ENCODE measurements at places on chromosomes 6 and 20.

- DNase-seq, result no peak
- no peak overlapping the region for H3K4me3 ChIP-seq
- no peaks in the 10 kb centered on the region for H3K36me3 ChIP-seq
- peaks cover 32% of the 10 kb centered on the region for H3K27me3 ChIP-seq
- peaks cover 19% of the 10 kb centered on the region for H3K4me1 ChIP-seq
Measured at GRCh38 chr6:138655828-138656227, 117.7 kb upstream of the CCDC28A start.

DNA sequence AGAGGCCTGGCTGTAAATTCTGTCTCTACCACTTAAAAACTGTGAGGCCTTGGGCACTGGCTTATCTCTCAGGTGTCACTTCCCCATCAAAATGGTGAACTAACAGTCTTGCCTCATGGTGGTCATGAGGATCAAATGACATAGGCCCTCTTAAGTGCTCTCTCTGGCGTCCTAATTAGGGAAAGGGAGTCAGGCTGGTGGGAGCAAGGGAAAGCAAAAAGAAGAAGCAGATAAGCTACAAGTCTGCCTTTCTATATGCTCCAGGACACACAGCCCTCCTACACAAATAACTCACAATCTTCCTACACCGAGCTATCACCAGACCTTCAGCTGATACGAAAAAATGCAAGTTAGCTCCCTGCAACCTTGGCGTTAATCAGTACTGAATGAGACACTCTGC is 19.5 kb upstream of the SLC22A16 start:
- DNase-seq, result no peak
- H3K27me3 ChIP-seq, result peaks cover 8% of the 10 kb centered on the region
- no peaks in the 10 kb centered on the region for H3K36me3 ChIP-seq
- H3K27ac ChIP-seq, result no peak overlapping the region
- H3K4me3 ChIP-seq, result no peak overlapping the region

DNA sequence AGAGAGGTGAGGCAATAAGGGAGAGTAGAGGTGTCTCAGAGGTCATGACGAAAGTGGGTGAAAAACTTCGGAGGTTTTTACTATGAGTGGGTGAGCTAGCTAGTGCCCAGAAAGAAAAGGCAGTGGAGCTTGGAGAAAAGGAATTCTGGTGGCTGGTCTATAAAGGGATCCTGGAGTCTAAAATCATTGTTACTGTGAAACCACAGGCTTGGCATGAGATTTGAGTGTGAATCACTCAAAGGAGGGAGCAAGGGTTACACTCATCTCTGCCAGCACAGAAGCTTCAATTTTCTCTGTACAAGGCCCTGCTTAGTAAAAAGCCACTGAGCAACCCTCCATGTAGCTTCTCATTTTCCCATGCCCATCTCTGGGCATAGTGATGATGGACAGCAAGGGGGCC is 47.5 kb downstream of the CD83 start:
- H3K4me3 ChIP-seq, result no peak overlapping the region
- H3K27me3 ChIP-seq, result peaks cover 5% of the 10 kb centered on the region
- DNase-seq, result no peak

DNA sequence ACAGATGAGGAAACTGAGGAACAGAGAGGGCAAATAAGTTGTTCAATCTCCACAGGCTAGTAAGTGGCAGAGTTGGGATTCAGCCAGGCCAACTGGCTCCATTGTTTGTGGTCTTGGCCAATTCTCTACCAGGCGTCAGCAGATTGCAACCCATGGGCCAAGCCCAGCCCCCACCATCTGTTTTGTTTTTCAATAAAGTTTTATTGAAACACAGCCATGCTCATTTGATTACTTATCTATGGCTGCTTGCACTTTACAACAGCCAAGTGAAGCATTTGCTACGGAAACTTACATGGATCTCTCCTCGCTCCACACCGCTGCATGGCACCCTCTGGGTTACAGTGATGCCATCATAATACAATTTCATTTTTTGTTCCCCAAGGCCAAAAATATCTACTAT is 90.8 kb downstream of the ZNF217 start:
- no peaks in the 10 kb centered on the region for H3K27me3 ChIP-seq
- no peaks in the 10 kb centered on the region for H3K36me3 ChIP-seq
- H3K4me3 ChIP-seq, result no peak overlapping the region
- no peak overlapping the region for H3K27ac ChIP-seq
- no peaks in the 10 kb centered on the region for H3K4me1 ChIP-seq

DNA sequence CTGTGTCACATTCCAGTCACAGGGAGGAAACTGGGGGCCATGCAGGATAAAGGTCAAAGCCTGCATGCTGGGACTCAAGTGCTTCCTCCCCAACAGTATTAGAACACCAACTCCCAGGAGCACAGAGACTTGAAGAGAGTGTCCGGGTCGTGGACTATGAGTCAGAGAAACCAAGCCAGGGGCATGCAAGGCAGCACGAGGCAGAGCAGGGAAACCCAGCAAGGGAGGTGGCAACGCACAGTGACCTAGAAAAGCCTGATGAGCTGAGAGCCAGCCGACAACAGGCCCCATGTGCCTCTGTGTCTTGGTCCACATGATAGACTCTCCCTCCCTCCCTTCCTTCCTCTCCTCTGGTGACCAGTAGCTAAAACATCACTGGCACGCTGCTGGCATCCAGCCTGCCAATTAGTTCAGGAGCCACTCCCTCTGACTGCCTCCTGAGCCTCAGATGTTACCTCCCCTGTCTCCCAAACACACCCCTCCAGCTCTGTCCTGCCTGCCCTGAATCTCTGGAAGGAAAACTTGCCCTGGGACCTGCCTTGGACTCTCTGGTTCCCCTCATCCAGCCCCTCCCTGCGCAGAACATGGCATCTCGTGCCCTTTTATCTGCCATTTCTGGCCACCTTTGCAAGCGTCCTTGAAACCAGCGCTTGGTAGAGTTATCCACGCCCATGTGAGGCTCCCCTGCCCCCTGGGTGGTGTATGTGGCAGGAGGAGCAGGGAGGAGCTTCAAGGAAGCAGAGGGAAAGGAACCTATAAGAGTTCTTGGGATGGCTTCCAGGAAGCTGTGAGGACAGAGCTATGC is 16.2 kb upstream of the RNF39 start:
- peaks cover 71% of the 10 kb centered on the region for H3K27me3 ChIP-seq
- no peak overlapping the region for H3K4me3 ChIP-seq
- H3K36me3 ChIP-seq, result no peaks in the 10 kb centered on the region
- DNase-seq, result no peak
- H3K27ac ChIP-seq, result no peak overlapping the region
- no peaks in the 10 kb centered on the region for H3K4me1 ChIP-seq

- no peaks in the 10 kb centered on the region for H3K4me1 ChIP-seq
- no peak for DNase-seq
- no peaks in the 10 kb centered on the region for H3K36me3 ChIP-seq
- no peak overlapping the region for H3K27ac ChIP-seq
- H3K4me3 ChIP-seq, result no peak overlapping the region
Measured at GRCh38 chr6:64062960-64063683, 427.5 kb downstream of the PHF3 start.

- peaks cover 2% of the 10 kb centered on the region for H3K27me3 ChIP-seq
- peak; percentile 75 for DNase-seq
- H3K36me3 ChIP-seq, result peaks cover 13% of the 10 kb centered on the region
- H3K27ac ChIP-seq, result peak within 1 kb of the TSS; percentile 92
Measured at GRCh38 chr6:27388293-27389197, at the start of gene ZNF391. ZNF391 (plus strand) TSS chr6:27388759; CDS start chr6:27400371, 11,612 bp downstream.

GRCh38 chr6:44217332-44218143 is 812 bp downstream of the MYMX start:
- no peak overlapping the region for H3K4me3 ChIP-seq
- H3K27me3 ChIP-seq, result peaks cover 13% of the 10 kb centered on the region
- no peak overlapping the region for H3K27ac ChIP-seq
- no peak for DNase-seq
- H3K4me1 ChIP-seq, result peaks cover 22% of the 10 kb centered on the region

DNA sequence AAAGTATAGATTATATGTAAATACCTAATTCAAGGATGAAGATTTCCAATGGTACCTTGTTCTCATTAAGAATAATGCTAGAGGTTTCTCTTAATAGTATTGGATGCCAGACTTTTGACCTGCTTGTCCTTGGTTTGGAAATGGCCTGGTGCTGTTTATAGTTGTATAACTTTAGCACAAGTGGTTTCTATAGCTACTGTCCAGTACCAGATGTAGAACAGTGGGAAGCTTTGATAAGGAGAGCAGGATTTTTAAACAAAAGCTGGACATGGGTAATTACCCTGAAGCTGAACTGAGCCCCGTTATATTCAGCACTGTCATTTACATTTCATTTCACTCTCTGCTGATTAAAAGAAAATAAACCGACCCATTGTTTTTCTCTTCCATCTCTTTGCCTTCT is 43.7 kb downstream of the TRMT11 start:
- peaks cover 21% of the 10 kb centered on the region for H3K36me3 ChIP-seq
- no peak overlapping the region for H3K4me3 ChIP-seq
- peaks cover 4% of the 10 kb centered on the region for H3K4me1 ChIP-seq
- H3K27me3 ChIP-seq, result no peaks in the 10 kb centered on the region
- DNase-seq, result no peak

GRCh38 chr6:134680021-134680420 is 269.9 kb downstream of the ALDH8A1 start:
- no peak for DNase-seq
- H3K27ac ChIP-seq, result no peak overlapping the region
- no peaks in the 10 kb centered on the region for H3K27me3 ChIP-seq
- no peak overlapping the region for H3K4me3 ChIP-seq
- no peaks in the 10 kb centered on the region for H3K36me3 ChIP-seq

GRCh38 chr20:16017656-16018055 is 555.6 kb downstream of the KIF16B start:
- no peaks in the 10 kb centered on the region for H3K36me3 ChIP-seq
- H3K4me1 ChIP-seq, result no peaks in the 10 kb centered on the region
- no peak for DNase-seq
- H3K4me3 ChIP-seq, result no peak overlapping the region
- H3K27me3 ChIP-seq, result no peaks in the 10 kb centered on the region

- no peak overlapping the region for H3K27ac ChIP-seq
- no peak overlapping the region for H3K4me3 ChIP-seq
- no peaks in the 10 kb centered on the region for H3K27me3 ChIP-seq
- H3K4me1 ChIP-seq, result no peaks in the 10 kb centered on the region
Measured at GRCh38 chr20:61937146-61937962, 128.3 kb downstream of the TAF4 start.

- peak overlapping the region; percentile 34 for H3K27ac ChIP-seq
- peaks cover 22% of the 10 kb centered on the region for H3K36me3 ChIP-seq
- H3K27me3 ChIP-seq, result no peaks in the 10 kb centered on the region
- DNase-seq, result no peak
- no peak overlapping the region for H3K4me3 ChIP-seq
Measured at GRCh38 chr20:17941826-17942196, 26.8 kb downstream of the SNX5 start.

- H3K4me1 ChIP-seq, result peaks cover 44% of the 10 kb centered on the region
- DNase-seq, result no peak
- H3K36me3 ChIP-seq, result peaks cover 10% of the 10 kb centered on the region
- peak overlapping the region; percentile 82 for H3K27ac ChIP-seq
Measured at GRCh38 chr6:25278261-25278913, 787 bp upstream of the CARMIL1 start.

DNA sequence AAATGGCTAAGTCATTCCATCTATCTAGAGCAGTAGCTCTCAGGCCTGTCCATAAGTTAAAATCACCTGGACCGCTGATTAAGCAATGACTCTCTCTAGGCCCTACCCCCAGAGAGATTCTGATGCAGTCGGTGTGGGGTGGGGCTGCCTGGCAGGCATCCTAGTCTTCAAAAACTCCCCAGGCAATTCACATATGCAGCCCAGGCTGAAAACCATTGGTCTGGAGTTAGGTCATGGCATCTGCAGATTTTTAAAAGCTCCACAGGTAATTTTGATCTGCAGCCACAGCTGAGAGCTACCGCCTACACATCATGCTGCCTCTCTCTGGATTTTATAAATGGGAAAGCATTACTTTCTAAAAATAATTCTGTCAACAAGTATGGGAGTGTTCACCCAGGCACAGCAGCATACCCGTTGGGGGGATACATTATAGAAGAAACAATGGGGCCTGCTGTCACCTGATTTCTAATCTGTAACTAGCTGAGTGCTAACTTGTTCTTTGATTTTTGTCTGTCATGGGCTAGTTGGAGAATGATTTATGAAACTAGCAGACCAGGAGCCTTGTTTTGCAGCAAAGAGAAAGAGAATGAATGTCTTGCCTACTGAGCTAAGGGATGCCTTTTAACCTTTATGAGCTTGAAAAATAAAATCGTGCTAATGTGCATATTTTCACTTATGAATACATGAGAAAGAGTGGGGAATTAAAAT is 44.1 kb upstream of the ATXN1 start:
- peaks cover 17% of the 10 kb centered on the region for H3K4me1 ChIP-seq
- H3K36me3 ChIP-seq, result peaks cover 5% of the 10 kb centered on the region
- no peak overlapping the region for H3K27ac ChIP-seq
- H3K4me3 ChIP-seq, result no peak overlapping the region
- H3K27me3 ChIP-seq, result peaks cover 2% of the 10 kb centered on the region

DNA sequence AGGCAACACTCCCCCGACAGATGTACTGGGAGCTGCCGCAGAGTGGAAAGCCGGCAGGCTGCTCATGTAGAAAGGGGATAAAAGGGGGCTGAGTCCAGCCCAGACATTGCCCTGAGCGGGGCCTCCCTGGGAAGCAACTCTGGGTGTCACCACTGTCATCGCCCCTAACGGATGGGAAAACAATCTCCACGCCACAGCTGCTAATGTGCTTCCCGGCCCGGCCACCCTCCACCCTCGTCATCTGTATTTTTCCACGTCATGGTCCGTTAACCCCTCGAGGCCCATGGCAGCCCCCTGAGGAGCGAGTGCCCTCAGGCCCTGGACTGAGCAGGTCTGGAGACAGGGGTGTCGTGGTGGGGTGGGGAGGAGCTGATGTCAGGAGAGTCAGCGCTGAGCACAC is 227.4 kb downstream of the DLL1 start:
- H3K27me3 ChIP-seq, result no peaks in the 10 kb centered on the region
- H3K4me3 ChIP-seq, result no peak overlapping the region
- no peak overlapping the region for H3K27ac ChIP-seq
- DNase-seq, result no peak
- H3K4me1 ChIP-seq, result no peaks in the 10 kb centered on the region

- no peaks in the 10 kb centered on the region for H3K27me3 ChIP-seq
- H3K36me3 ChIP-seq, result no peaks in the 10 kb centered on the region
- H3K27ac ChIP-seq, result no peak overlapping the region
- no peak overlapping the region for H3K4me3 ChIP-seq
- H3K4me1 ChIP-seq, result peaks cover 4% of the 10 kb centered on the region
Measured at GRCh38 chr20:64220420-64220819, 35.1 kb upstream of the PCMTD2 start.

GRCh38 chr6:39664173-39664572 is 61.0 kb downstream of the KIF6 start:
- no peak overlapping the region for H3K27ac ChIP-seq
- H3K4me3 ChIP-seq, result no peak overlapping the region
- H3K36me3 ChIP-seq, result no peaks in the 10 kb centered on the region
- H3K4me1 ChIP-seq, result peaks cover 1% of the 10 kb centered on the region

GRCh38 chr20:58839474-58839874 is 11.2 kb downstream of the GNAS-AS1 start:
- peaks cover 82% of the 10 kb centered on the region for H3K27me3 ChIP-seq
- peak overlapping the region; percentile 43 for H3K4me3 ChIP-seq
- peak; percentile 54 for DNase-seq
- H3K27ac ChIP-seq, result no peak overlapping the region
- H3K36me3 ChIP-seq, result peaks cover 2% of the 10 kb centered on the region
- H3K4me1 ChIP-seq, result peaks cover 7% of the 10 kb centered on the region

GRCh38 chr6:137290601-137291261 is 71.5 kb upstream of the IFNGR1 start:
- DNase-seq, result no peak
- no peak overlapping the region for H3K4me3 ChIP-seq
- H3K27ac ChIP-seq, result no peak overlapping the region
- H3K4me1 ChIP-seq, result peaks cover 8% of the 10 kb centered on the region
